Heart right ventricle (tissue), 16 donors: ENCODE measurements at places on chromosomes 7 and 10.
A peak's percentile ranks its signal among the peaks of the same experiment; 100 is the strongest.

DNA sequence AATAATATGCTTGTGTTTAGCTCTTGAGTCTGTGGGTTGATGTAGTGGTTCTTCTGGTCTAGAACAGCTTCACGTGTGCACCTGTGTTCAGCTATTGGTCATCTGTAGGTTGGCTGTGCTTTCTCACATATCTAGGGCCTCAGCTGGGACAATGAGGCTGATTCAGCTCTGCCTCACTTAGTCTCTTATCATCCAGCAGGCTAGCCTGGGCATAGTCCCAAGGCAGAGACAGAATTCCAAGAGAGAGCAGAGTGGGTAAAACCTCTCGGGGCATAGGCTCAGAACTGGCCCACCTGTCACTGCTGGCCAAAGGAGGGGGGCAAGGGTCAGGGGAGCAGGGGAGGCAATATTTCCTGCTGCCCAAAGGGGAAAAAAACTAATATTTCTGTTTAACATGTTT is 32.0 kb upstream of the MXI1 start:
- peak; percentile 23 for DNase-seq

GRCh38 chr10:128380946-128381345 is 254.7 kb upstream of the MKI67 start:
- no peak for DNase-seq

GRCh38 chr7:135756191-135756590 is 7.6 kb upstream of the FAM180A start:
- no peak for DNase-seq

GRCh38 chr10:97830064-97830463 is 19.6 kb upstream of the GOLGA7B start:
- no peak for DNase-seq
